Daoy (cell line): ENCODE measurements at places on chromosomes 6 and 20.

DNA sequence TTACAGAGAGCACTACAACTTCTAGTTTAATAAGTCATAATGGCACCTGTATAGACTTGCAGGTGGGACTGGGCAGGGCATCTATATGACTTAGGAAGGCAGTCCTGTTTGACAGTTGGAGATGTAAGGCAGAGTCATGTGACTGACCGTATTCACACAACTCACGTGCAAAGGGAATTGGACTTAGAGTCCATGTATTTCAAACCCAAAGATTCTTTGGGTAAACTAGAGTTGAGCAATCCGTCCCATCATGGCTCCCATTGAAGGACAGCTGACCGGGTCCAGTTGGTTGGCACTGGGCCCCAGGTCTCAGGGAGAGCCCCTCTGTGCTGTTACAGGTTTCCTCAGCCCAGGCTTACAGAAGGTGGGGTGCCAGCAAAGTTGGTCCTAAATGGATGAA is 121.9 kb downstream of the ARID1B start:
- DNase-seq = no peak

DNA sequence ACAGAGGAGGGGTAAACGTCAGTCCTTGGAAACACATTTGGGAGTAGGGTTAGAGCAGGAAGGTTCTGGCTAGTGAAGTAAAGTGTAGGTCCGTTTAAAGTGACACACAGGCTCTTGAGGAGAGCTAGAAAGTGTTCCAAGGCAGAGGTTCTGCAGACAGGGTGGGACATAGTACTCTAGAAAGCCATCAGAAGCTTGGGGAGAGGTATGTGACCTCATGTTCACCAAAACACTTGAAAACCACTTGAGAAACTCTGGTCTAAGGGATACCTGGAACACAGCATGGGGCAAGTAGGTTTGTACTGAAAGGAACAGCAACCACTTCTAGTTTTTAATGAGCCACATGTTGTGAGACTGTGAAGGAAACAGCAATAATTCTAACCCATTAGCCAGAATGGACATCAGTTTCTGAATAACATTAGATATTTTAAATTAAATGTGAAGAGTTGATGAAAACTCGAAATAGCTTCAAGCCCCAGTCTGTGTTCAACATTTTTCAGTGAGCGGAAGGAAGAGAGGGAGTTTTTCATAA is 49.0 kb downstream of the SOBP start:
- DNase-seq = no peak

GRCh38 chr20:4471221-4471620 is 250.5 kb upstream of the PRND start:
- no peak for DNase-seq

- peak; percentile 33 for DNase-seq
Measured at GRCh38 chr20:878511-879307, 37.4 kb downstream of the ANGPT4 start.

- no peak for DNase-seq
Measured at GRCh38 chr6:131910219-131910589, 41.0 kb downstream of the CCN2 start.

- no peak for DNase-seq
Measured at GRCh38 chr20:14751191-14751590, 413.8 kb upstream of the FLRT3 start.

DNA sequence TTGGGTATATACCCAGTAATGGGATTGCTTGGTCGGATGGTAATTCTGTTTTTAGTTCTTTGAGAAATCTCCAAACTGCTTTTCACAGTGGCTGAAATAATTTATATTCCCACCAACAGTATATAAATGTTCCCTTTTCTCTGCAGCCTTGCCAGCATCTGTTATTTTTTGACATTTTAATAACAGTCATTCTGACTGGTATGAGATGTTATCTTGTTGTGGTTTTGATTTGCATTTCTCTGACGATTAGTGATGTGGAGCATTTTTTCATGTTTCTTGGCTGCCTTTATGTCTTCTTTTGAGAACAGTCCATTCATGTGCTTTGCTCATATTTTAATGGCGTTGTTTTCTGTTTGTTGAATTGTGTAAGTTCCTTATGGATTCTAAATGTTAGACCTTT is 641.6 kb downstream of the HACE1 start:
- no peak for DNase-seq

GRCh38 chr20:13549451-13549850 is 89.3 kb downstream of the TASP1 start:
- no peak for DNase-seq

DNA sequence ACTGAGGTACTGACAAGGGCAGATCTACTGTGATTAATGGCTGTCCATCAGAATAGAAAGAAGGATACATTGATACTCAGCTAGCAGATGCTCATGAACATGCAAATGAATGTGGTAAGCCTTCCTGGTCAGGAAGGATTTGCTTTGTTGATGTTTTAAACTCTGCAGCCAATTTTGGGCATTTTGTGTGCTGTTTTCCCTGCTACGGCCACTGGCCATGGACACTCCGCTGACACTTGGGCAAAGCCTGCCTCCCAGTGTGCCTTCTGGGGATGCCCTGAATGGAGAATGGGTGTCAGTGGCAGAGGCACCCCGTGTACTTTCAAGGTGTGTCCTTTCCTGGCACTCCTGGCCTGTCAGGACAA is 113.1 kb downstream of the SOBP start:
- DNase-seq = no peak
